Muscle of leg (tissue), 16 donors: ENCODE measurements at places on chromosomes 12 and 14. TPM values are rescaled to one million over a fixed set of nuclear protein-coding genes. Genes with fewer than 3 reads are reported as not detected.

DTX3 gene
- total RNA-seq = 20.5 TPM

AGAP2 gene
- total RNA-seq = 3.2 TPM

PLBD1 gene
- 23.2 TPM for total RNA-seq

OR6C3 gene
- total RNA-seq = not detected

RHEBL1 gene
- 1.2 TPM for total RNA-seq

ACSM4 gene
- total RNA-seq = not detected

C12orf56 gene
- 0.80 TPM for total RNA-seq

CIROP gene
- not detected for total RNA-seq

TAS2R7 gene
- not detected for total RNA-seq

GNG2 gene
- 36.8 TPM for total RNA-seq

POTEG gene
- total RNA-seq = not detected

DEGS2 gene
- 0.35 TPM for total RNA-seq

MYF6 gene
- 105 TPM for total RNA-seq

BICDL1 gene
- total RNA-seq = 1.3 TPM

KRT6C gene
- total RNA-seq = not detected

STAT2 gene
- total RNA-seq = 63.4 TPM

SPATA7 gene
- 13.3 TPM for total RNA-seq

GPRC5A gene
- total RNA-seq = 1.1 TPM

KLHDC1 gene
- 7.2 TPM for total RNA-seq

ACACB gene
- total RNA-seq = 10.3 TPM

SIX1 gene
- total RNA-seq = 46.2 TPM

LYZ gene
- total RNA-seq = 11.3 TPM

KRR1 gene
- total RNA-seq = 66.9 TPM

KCNH5 gene
- 0.04 TPM for total RNA-seq

HOXC4 gene
- 10.1 TPM for total RNA-seq

USP44 gene
- total RNA-seq = 3.4 TPM

SART3 gene
- 39.7 TPM for total RNA-seq

TPPP2 gene
- 0.44 TPM for total RNA-seq

CLEC9A gene
- 0.18 TPM for total RNA-seq

SIX6 gene
- not detected for total RNA-seq

PCNX4 gene
- 67.3 TPM for total RNA-seq

ZDHHC22 gene
- 0.09 TPM for total RNA-seq

CDH24 gene
- total RNA-seq = 2.1 TPM

CCDC175 gene
- not detected for total RNA-seq

DCD gene
- total RNA-seq = not detected

GDF11 gene
- total RNA-seq = 4.5 TPM

SPRING1 gene
- total RNA-seq = 9.0 TPM

NGB gene
- not detected for total RNA-seq

MYO1H gene
- total RNA-seq = not detected

SDR9C7 gene
- total RNA-seq = 0.22 TPM

KRT8 gene
- total RNA-seq = 1.1 TPM

ETFRF1 gene
- total RNA-seq = 22.7 TPM

DNAI7 gene
- total RNA-seq = 0.40 TPM

TSPAN11 gene
- 9.1 TPM for total RNA-seq

SYCP3 gene
- 0.13 TPM for total RNA-seq

LRRC10 gene
- not detected for total RNA-seq

TCL1B gene
- total RNA-seq = not detected

SIVA1 gene
- total RNA-seq = 92.4 TPM

CCND2 gene
- 152 TPM for total RNA-seq

MYG1 gene
- total RNA-seq = 47.5 TPM

ZBTB1 gene
- 34.8 TPM for total RNA-seq

KRT72 gene
- total RNA-seq = not detected

IFNG-AS1 gene
- total RNA-seq = 0.31 TPM

CDK17 gene
- total RNA-seq = 31.0 TPM

PLEKHD1 gene
- total RNA-seq = 0.53 TPM

ITPR2 gene
- 5.8 TPM for total RNA-seq

MANSC1 gene
- total RNA-seq = 4.2 TPM
